Activated naive CD4-positive, alpha-beta T cell (primary cell): ENCODE measurements at places on chromosomes 1 and 21.

DNA sequence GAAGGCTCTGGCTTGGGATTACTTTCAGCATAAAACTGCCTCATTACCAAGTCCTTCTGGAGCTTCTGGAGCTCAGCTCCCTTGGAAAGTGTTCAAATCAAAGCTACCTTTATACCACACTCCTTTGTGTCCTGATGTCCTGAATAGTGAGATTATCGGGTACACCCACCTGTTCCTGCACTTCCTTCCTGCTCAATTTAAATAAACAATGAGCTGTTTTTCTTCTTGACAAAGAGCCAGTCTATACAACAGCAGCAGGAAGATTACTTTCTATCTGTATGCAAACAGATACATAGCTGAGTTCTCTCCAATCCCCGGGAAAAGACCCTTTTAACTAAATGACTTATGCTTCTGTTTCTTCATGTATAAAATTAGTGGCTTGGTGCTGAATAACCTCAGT, 258.0 kb upstream of the FMN2 start:
- no peak for DNase-seq

- DNase-seq: no peak
Measured at GRCh38 chr1:52667290-52667689, 30.9 kb downstream of the COA7 start.

- no peak for DNase-seq
Measured at GRCh38 chr1:195604287-195604686, 1004.0 kb downstream of the KCNT2 start.

- DNase-seq: no peak
Measured at GRCh38 chr1:225848030-225848955, 33.9 kb downstream of the TMEM63A start.

GRCh38 chr1:5164158-5164557, 509.7 kb downstream of the AJAP1 start:
- no peak for DNase-seq

- DNase-seq: no peak
Measured at GRCh38 chr1:8448911-8449661, 131.2 kb downstream of the SLC45A1 start.

- DNase-seq: no peak
Measured at GRCh38 chr21:44024887-44025353, 12.8 kb downstream of the TRAPPC10 start.
